ENCODE measurements at places on chromosomes 6 and 20. TPM values are rescaled to one million over a fixed set of nuclear protein-coding genes. Genes with fewer than 3 reads are reported as not detected.

GRCh38 chr6:40349901-40350746 lies 237.0 kb downstream of the LRFN2 start:
- DNase-seq: no peak

DNA sequence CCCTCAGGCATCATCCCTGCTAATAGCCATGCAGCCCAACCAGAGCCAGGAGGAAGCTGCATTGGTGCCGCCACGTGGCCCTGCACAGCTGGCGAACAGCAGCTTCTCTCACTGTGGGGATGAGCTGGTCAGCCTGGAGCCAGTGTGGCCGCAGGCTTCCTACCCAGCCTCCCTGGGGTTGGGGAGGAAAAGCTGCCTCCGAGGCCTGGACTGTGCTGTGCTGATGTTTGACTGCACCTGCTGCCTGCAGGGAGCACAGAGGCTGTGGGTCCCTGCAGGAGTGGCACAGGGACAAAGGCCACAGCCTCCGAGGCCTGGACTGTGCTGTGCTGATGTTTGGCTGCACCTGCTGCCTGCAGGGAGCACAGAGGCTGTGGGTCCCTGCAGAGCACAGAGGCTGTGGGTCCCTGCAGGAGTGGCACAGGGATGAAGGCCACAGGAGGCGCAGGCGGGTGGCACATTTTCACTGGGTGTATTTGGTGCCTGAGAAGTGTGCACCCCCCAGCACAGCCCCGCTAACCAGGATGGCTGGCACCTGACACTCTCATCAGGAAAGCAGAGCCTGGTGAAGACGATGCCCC lies 83.9 kb downstream of the DLL1 start:
- no peak for DNase-seq

DNA sequence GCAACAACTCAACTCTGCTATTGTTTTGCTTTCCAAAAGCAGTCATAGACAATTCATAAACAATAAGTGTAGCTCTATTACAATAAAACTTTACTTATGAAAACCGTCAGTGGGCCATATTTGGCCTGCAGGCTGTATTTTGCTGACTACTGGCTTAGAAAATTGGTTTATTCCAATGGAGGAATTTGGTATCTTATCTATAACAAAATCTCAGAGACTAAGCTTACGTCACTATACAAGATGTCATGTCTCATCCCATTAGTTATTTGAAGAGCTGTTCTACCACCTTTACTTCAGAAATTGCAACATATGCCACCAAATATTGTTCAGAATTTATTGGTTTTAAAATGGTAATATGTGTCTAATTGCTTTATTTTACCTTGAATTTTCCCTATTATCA lies 436.9 kb downstream of the HTR1B start:
- no peak for DNase-seq

DNA sequence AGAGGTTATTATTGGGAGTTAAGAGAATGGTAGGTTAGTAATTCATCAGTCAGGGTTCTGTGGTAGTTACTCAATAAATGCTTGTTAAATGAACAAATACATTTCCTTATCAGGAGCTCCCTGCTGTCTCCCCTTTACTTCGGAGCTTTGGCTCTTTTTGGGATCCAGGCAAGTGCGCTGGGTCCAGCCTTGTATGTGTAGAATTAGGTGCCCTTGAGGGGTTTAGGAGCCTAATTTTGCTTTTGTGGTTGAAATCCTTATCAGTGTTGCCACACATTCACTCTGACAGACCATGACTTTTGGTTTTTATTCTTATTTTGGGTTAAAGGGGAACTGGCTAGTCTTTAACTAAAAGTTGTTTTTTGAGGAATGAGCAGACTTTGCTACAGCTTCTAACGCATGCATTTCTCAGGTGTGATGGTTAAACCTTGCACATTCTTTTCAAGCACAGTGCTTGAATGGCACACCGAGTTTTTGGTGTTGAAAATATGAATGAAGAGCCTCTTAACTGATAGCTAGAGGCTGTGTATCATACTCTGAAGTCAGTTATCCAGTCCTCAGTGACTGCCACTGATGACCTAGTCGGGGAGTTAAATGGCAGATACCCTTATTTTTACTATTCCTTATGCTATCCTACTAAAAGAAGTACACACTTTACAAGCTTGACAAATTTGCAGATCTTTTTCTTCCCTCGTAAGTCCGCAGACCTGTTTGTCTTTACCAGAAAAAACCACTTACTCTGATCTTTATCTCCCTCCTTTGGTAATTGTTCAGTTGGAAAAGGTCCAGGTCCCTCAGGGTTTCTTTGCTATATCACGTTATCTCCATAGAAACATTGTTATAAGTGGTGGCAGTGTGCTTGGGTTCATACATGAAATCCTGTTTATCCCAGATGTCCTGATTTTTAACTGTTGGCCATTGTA lies 50.7 kb upstream of the PLCG1 start:
- no peak for DNase-seq

DNA sequence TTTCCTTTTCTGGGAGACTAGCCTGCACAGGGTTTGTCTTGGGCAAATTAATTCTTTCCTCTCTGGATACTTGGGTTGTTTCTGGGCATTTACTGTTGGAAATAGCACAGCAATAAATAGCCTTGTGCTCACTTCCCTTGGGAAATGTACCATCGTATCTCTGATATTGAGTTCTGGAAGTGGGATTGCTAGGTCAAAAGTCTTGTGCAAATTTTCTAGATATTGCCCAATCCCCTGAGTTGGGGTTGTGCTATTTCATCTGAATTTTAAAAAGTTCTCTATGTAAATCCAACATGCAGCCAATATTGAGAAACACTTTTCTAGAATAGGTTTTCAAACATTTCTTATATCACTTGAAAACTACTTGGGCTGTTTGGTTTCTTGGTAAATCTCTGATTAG lies 64.0 kb upstream of the ELOVL5 start:
- no peak for DNase-seq

GRCh38 chr20:3172933-3173609 lies at the start of gene LZTS3:
TSS of gene LZTS3 (minus strand) at chr20:3173549. CDS start at chr20:3167163, 6,386 bp downstream.
- DNase-seq: peak; percentile 93

DNA sequence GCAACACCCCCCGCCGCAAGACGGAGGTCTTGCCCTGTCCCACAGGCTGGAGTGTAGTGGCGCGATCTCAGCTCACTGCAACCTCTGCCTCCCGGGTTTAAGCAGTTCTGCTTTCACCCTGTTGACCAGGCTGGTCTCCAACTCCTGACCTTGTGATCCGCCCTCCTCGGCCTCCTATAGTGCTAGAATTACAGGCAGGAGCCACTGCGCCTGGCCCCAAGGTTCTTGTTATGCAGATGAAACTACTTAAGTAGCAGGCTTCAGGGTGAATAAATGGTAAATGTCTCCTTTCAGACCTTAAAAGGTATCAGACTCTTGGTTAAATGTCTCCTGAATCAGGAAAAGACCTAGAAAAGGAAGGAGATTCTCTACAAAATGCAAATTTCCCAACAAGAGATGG lies 95.4 kb upstream of the TMEM181 start:
- DNase-seq: no peak

GRCh38 chr6:145028144-145028818 lies 707.0 kb downstream of the EPM2A start:
- peak; percentile 59 for DNase-seq

- DNase-seq: no peak
Measured at GRCh38 chr6:55778705-55779104, 96.7 kb downstream of the BMP5 start.

GRCh38 chr20:41182296-41183212 lies 45.2 kb downstream of the PLCG1 start:
- no peak for DNase-seq

- DNase-seq: no peak
Measured at GRCh38 chr6:33678233-33678931, 33.1 kb downstream of the UQCC2 start.

DNA sequence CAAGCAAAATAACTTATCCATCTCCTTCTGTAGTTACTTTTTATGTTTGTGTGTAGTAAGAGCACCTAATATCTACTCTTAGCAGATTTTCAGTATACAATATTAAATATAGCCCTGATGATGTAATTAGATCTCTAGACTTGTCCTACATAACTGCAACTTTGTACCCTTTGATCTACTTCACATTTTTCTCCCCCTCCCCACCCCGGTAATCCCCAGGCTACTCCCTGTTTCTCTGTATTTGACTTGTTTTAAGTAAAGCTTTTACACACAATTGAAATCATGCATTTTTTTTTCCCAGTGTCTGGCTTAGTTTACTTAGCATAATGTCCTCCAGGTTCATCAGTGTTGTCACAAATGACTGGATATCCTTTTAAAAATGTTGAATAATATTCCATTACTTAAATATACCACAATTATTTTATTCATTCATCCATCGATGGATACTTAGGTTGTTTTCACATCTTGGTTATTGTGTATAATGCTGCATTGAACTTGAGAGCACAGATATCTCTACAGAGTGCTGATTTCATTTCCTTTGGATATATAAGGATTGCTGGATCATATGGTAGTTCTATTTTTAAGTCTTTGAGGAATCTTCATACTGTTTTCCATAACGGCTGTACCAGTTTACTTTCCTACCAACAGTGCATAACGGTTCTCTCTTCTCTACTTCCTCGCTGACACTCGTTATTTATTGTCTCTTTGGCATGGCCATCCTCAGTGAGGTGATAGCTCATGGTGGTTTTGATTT lies 212.7 kb downstream of the CDKAL1 start:
- no peak for DNase-seq

DNA sequence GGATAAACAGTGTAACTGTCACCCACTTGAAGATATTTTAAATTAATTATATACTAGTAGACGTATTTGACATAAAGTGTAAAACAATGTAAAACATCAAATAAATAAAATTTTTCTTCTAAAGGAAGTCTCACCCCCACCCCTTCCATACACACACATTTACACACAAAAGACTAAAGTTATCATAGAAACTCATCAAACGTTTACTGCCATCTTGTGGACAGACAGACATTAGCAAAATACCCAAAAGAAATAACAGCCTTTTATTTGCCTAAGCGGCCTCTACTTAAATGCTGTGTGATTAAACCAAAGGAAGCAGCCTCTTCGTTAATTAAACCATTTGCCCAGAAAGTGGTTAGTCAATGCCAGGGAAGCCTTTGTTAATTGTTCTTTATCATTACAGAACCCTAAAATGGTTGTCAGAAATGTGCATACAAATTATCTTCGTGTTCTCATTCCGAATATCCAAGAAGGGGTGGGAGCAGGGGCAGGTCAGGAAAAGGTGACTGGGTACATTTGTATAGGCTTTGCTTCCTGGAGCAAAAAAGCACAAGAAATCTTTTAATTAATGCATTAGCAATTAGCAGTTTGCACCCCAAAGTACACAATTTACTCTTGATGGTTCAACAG lies 176.2 kb upstream of the SASH1 start:
- peak; percentile 61 for DNase-seq

GRCh38 chr6:31169123-31169857 lies 1.2 kb downstream of the POU5F1 start:
- DNase-seq: no peak

GRCh38 chr6:32327103-32327502 lies 44.6 kb downstream of the TSBP1 start:
- no peak for DNase-seq

Gene ZC2HC1B
- total RNA-seq: not detected

Gene MEP1A
- total RNA-seq: not detected

Gene LINC00237
- total RNA-seq: not detected

Data from neural progenitor cell (in vitro differentiated cells).